Muscle of arm (tissue), 14 donors: ENCODE measurements at places on chromosomes 2 and 18.

- no peak for DNase-seq
Observed at GRCh38 chr2:235264121-235264493, 229.7 kb upstream of the AGAP1 start.

DNA sequence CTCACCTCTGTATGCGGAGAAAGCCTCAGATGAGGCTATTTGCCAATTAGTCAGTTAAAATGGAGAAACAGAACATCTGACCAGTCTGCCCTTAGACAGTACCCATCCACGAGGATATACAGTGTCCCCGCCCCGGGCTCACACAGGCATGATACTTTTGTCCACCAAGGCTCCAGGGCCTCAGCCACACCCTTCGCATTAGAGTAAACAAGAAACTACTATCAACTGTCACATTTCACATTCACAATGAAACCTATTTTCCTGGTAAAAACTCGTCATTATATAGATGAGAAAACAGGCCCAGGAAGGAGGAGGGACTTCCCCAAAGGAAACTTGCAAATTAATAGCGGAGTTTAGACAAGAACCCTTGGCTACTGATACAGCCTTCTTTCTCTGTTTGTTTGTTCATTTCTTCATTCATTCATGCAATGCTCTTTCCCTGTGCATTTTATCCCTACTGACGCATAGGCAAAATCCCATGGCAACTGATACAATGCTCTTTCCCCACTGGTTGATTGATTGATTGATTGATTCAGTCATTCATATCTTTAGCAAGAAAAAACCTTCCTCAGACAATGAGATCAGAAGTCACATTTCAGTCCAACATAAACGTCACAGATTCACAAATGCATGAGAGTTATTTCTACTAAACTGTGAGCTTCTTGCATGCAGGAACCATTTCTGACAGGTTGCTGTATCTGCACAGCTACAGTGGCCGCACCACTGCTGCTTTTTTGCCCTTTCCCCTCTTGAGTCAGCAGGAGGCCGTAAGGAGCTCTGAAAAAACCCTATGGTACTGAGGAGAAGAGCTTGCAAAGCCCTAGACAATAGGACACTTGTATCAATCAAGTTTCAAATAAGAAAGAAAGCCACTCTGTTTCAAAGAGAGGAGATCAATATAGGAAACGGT, 777.1 kb downstream of the RNF144A start:
- no peak for DNase-seq

DNA sequence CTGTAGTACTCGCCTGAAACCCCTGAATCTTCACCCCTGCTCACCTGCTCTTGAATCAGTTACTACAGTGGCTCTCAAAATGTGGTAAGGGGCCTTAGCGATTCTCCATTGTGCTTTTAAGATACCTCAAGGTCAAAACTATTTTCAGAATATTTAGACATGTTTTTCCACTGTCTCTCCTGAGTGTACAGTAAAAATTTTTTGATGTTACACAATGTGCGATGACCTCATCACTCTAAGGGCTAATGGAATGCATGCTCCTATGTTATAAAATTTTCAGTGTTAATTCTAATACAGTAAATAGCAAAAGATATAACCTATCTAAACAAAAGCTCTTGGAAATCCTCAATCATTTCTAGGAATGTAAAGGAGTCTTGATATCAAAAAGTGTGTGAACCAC, 336.9 kb upstream of the PKDCC start:
- no peak for DNase-seq

DNA sequence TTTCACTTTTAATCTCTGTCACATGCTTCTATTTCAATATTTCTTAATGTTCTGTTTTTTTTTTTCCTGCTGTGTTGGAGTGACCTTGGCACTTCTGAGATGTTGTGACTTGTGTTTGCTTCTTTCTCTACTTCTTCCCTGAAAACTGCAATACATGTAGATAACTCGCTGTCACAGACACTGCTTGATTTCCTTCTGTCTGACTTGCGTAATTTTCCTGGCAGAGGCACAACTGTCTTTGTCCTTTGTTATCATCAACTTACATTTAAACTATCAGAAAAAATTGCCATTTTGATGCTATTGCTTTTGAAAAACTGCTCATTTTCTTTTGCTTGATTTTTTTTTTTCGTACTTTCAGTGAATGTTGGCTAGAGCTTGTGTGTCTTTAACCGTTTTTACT, 69.0 kb downstream of the BABAM2 start:
- DNase-seq: peak; percentile 47

DNA sequence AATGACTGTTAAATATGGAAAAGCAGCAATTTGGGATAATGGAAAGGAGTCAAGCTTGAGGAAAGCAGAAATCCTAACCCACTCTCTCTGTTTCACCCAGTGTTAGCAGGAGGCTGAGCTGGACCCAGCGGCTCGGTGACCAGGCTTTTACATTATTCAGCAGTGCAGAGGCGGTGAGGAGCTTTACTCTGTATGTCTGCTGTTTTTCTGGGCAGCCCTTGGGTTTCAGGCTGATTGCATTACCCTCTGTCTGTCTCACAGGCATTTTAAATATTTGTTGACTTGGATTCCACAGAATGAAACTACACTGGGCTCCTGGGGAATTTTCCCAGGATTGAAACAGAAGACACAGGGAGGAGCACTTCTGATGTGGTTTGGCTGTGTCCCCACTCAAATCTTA, 368.0 kb downstream of the GALR1 start:
- DNase-seq: no peak

GRCh38 chr2:31428001-31428418, 13.5 kb upstream of the XDH start:
- no peak for DNase-seq

DNA sequence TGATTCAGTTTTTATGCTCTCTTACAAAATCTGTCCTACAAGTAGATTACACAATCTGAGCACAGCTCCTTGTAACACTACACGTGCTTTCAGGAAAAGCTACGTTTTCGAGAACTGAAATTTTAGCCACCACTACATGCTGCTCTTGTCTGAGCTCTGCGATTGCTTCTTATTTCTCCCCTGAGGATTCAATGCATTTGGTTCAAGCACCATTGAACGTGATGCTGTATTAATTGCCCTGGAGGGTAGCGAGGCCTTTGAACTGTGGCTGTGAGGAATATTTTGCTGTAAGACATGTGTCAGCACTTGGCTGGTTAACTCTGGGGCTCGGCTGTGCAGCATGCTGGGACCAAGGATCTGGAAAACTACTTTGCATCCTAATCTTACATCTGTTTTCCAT, 405.8 kb downstream of the EPHA4 start:
- DNase-seq: peak; percentile 89

GRCh38 chr2:205808486-205809121, 126.3 kb downstream of the NRP2 start:
- DNase-seq: no peak
